ENCODE measurements at places on chromosomes 11 and 22.
A peak's percentile ranks its signal among the peaks of the same experiment; 100 is the strongest.

- DNase-seq: peak; percentile 81
Observed at GRCh38 chr11:75706260-75706729, 11.3 kb upstream of the MOGAT2 start.

- no peak for DNase-seq
Observed at GRCh38 chr11:44748606-44749005, 21.8 kb downstream of the TSPAN18 start.

DNA sequence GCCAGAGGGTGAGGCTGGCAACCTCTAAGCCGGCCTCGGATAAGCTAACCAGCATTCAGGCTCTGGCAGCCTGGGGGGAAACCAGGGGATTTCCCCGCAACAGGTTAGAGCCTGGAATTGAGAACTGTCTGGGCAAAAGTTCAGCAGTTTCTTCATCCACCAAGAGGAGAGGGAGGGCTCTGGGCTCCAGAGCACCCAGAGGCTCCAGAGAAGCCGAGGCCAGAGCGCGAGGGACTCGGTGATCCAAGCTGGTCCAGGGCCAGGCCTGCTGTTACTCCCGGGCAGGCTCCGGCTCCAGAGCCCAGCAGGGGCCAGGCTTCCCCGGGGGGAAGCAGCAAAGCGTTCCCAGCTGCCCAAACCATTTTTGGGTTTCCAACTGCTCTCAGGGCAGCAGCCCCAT is 13.3 kb upstream of the SH3BP1 start:
- no peak for DNase-seq

GRCh38 chr22:47299863-47300697 is 537.6 kb downstream of the TBC1D22A start:
- DNase-seq: no peak

DNA sequence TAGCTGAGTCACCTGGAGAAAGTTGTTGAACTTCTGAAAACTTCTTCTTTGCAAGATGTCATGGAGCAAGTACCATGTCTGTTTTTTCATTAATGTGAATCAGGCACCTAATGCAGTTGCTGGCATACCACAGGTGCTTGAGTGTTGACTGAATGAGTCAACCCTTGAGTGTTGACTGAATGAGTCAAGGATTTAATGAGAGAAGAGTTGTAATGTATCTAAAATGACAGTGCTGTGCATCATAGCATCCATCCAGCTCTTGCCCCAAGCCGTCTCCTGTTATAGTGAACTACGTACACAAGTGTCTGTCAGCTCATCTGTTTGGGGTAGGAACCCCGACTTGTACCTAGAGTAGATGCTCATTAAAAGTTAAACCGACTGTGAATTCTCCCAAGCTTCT is 93.1 kb downstream of the CWC15 start:
- no peak for DNase-seq

DNA sequence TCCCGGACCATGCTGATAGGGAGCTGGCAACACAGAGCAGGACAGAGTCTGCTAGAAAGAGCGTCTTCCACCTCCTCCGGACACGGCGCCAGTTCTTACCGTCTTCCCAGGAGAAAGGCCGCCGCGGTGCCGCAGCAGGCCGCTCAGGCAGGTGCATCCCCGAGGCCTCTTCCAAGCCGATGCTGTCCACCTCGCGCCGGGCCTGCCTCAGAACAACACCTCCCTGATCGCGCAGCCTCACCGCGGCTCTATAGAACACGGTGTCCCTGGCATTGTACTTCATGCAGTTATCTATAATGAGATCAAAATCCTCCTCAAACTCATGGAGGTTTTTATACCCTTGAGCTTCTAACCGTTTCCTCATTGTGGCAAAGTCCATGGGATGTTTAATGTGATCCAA is 30.0 kb downstream of the BRD1 start:
- DNase-seq: no peak

- DNase-seq: no peak
Observed at GRCh38 chr11:62959422-62959980, 25.3 kb downstream of the SLC22A6 start.

- DNase-seq: no peak
Observed at GRCh38 chr22:49291781-49292180, 535.9 kb downstream of the BRD1 start.

GRCh38 chr11:104098555-104098954 is 62.1 kb downstream of the DDI1 start:
- DNase-seq: no peak

GRCh38 chr11:55106391-55106790 is 155.6 kb upstream of the TRIM48 start:
- no peak for DNase-seq

GRCh38 chr11:78823588-78823987 is 248.9 kb upstream of the NARS2 start:
- DNase-seq: no peak

GRCh38 chr22:17957204-17957603 is 67.2 kb downstream of the MICAL3 start:
- no peak for DNase-seq

- DNase-seq: no peak
Observed at GRCh38 chr22:29009148-29009547, 52.5 kb downstream of the C22orf31 start.

DNA sequence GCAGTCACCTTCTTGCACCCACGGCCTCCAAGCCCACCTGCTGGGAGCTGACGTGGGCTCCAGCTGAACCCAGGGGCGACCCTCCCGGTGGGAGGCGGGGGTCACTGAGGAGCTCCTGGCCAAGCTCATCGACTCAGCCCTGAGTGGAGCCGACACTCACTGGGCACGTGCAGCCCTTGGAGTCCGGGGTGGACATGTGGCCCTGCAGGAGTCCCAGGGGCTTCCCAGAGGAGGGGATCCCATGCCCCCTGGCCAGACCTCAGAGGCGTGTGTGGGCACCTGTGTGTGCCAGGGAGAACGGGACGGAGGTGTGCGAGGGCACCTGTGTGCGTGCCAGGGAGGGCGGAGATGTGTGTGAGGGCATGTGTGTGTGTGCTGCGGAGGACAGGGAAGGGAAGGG is 20.8 kb upstream of the BRSK2 start:
- DNase-seq: no peak

GRCh38 chr11:32148895-32149294 is 58.0 kb downstream of the RCN1 start:
- no peak for DNase-seq

GRCh38 chr11:64415996-64416728 is 57.2 kb downstream of the RPS6KA4 start:
- DNase-seq: no peak

DNA sequence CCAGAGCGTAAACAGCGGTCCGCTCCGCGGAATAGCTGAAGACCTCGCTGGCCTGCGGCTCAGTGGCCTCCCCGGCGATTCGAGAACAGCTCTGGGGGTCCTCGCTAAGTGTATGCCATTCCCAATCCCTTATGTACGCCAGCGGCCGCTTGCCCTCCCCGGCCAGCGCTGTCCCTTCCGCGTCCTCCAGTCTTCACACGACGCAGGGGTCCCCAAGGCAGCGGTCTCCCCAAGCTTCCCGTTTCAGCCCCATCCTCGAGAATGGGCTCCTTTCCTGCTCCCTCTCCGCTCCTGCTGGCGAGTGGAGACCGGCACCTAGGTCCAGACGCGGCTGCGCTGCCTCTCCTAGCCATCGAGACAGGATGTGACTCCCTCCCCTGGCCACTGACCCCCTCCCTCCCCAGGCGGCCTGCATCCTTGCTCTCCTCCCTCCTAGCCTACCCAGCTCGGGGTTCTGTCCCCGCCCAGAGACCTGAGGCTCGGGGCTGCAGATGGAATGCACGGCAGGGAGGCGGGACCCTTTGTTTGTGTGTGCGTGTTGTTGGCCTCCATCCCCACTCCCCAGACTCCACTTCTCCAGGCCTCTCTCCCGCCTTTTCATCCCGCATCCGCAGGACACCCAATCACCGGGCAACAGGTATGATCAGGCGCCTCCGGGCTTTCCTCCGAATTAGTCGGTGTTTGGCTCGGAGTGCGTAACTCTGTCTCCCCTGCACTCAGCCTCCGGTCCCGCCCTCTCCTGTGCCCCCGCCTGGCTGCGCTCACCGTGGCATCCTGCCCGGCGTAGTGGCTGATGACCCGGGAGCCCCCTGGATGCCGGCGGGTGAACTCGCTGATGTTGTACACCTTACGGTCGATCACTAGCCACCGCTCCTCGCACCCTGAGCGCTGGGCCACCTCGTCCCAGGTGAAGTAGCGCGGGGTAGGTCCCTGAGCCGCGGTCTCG is 740 bp downstream of the FADS1 start:
- DNase-seq: peak; percentile 74

DNA sequence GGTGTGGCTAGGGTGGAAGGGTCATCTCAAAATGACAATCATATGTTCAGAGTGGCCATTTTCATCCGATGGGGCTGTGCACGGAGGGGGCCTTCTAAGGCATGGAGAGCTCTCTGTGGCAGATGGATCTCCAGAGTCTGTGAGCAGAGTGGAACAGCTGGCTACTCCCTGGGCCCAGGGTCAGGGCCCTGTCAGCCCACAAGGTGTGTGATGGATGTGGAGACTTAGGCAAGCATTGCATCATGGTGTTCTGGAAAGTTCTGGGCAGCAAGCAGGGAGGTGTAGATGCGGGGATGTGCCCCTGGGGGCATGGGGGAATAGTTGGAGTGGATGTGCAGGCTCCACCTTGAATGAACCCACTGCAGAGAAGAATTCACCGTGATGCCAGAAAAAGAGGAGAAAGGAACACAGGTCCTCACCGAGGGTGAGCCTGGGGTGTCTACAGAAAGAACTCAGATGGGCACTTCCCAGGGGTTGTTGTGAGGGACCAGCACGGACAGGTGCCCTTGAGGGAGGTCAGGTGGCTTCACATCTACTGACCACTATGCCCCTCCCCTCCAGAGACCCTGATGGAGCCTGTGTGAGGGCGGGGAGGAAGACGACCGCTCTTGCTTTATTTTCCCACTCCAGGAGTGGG is 51.1 kb downstream of the CHRDL2 start:
- no peak for DNase-seq

DNA sequence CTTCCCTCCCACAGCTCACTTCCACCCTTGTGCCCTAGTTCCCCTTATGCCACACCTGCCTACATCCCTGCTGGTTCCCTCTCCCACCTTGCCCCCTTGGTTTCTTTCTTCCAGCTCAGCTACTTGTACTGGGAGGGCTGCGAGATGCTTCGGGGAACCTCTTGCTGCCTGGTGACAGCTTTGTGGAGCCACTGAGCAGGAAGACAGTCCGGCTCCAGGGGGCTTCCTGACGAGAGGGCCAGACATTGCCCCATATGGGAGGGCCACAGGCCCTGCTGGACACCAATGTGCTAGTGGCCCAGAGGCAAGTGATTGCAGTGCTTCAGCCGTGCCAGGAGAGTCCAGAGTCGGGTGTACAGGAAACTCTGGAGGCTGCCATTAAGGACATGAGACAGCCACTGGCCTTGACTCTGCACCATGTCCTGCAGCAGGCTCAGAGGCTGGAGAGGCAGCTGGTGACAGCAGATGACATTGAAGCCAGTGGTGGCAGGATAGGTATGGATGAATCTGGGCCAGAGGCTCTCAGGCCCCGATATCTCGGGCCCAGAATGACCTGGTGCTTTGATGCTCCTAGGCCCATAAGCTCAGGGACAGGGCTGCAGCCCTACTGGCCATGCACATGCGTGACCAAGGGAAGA is 54.3 kb downstream of the BTG4 start:
- peak; percentile 9 for DNase-seq

DNA sequence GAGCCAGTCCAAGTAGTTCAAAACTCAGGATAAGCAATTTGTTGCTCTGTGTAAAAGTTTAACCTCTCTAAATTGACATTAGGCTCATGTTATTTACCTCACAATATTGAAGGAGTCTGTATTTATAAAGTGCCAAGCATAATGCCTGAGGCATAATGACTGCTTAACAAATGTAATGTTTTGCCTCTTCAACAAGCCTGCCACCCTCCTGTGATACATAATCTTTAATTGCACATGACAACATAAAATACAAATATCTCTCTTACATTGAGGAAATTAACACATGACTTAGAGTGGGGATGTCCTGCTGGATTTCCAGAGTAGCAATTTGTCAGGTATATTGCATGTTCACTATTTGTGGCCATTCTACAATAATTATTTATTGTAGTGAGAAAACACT is 469.2 kb upstream of the ANO5 start:
- DNase-seq: no peak

GRCh38 chr11:93663021-93663420 is 1.5 kb downstream of the CEP295 start:
- no peak for DNase-seq

DNA sequence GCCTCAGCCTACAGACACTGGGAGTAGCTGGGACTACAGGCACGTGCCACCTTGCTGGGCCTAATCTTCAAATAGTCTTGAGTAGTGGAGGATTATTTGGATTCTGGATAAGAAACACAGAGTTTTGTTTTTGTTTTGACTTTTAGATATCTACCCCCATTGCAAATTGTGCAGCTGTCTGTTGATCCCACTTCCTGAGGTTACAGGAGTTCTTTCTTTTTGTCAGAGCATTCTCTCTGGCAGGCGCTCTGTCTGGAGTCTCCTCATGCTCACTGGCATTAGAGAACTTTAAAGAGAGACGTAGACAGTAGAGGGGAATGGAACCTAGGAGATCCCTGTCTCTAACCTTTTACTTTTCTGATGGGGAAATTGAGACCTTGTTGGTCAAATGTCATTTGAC is 7.8 kb upstream of the ADAMTS8 start:
- DNase-seq: no peak

GRCh38 chr22:36873614-36874308 is 13.0 kb downstream of the NCF4 start:
- peak; percentile 83 for DNase-seq

- no peak for DNase-seq
Observed at GRCh38 chr11:45765836-45766235, 39.1 kb upstream of the SLC35C1 start.

- no peak for DNase-seq
Observed at GRCh38 chr11:130776061-130776419, 140.2 kb downstream of the SNX19 start.

DNA sequence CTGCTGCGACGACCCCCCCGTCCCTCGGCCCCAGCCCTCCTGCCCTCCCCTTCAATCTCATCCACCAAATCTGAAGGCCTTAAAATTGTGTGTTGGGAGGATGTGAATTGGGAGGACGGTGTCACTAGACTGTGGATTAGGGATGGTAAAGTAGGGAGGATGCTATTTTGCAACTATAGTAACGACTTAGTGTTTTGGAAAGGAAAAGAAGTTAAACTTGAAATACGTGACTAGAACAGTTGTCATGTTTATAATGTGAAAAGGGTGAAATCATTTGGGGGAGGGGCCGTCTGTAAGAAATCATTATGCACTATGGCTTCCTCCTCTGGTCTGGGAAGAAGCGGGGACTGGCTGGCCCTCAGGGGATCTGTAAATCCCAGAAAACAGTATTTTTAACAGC is 43.4 kb upstream of the NNMT start:
- DNase-seq: no peak

DNA sequence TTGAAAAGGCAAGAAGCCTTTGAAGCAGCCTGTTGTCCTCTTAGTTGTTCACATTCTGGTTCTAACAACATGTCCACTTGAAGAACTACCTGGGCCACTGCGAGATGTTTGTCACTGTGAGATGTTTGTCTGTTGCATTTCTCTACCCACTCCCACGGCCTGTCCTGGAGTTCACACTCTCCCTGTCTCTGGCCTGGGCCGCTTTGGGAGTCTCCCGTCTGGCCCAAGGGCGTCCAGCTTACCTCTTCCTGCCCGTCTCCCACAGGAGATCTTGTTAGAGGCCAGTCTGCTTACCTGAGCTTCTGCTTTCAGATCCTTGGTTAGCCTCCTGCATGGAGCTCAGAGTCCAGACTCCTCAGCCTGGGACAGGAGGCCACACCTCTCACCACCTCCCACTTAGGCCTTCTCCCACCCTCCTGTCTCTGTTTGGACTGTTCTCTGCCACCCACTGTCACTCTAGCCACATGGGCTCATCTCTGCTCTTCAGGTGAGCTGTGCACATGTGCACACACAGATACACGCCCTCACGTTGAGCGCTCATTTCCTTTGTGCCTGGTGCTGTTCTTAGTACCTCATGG is 66.0 kb downstream of the TBC1D22A start:
- DNase-seq: no peak

- DNase-seq: no peak
Observed at GRCh38 chr11:45947885-45948284, 25.4 kb downstream of the LARGE2 start.
